ENCODE measurements at places on chromosomes 2 and 18.
A peak's percentile ranks its signal among the peaks of the same experiment; 100 is the strongest.

DNA sequence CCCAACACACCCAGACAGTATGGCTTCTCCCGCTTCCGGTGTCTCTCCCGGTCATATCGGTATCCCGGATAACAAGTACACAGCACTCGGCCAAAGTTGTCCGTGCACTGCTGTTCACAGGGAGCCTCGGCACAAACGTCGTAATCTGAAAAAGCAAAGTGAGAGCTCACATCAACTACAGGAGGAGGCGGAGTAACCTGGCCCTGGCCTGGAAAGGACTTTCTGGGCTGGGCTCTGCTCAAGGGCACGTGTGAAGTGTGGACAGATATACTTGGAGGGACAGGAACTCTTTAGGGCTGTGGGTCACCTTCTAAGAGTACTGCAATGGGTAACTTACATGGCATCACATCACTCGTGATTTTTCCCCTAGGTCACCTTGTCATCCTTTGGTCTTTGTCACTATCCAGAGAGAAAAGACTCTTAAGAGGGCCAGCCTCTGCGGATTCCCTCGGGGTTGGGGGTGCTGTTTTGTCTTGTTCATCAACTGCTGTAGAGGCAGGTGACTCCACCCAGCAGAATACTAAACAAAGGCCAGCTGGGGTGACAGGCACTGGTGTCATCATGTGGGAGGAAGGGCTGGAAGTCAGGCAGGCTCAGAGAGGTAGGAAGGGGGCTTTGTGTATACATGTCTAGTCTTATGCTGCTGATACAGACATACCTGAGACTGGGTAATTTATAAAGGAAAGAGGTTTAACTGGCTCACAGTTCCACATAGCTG lies 110.6 kb upstream of the LMAN1 start:
- no peak for DNase-seq

- no peak for DNase-seq
Measured at GRCh38 chr18:49460976-49461601, 644 bp upstream of the DYM start.

GRCh38 chr2:208092093-208092832 lies 32.1 kb downstream of the CRYGD start:
- no peak for DNase-seq

- DNase-seq = no peak
Measured at GRCh38 chr2:86039963-86040655, 65.6 kb downstream of the POLR1A start.

GRCh38 chr2:204899983-204900382 lies 354.7 kb downstream of the PARD3B start:
- no peak for DNase-seq

DNA sequence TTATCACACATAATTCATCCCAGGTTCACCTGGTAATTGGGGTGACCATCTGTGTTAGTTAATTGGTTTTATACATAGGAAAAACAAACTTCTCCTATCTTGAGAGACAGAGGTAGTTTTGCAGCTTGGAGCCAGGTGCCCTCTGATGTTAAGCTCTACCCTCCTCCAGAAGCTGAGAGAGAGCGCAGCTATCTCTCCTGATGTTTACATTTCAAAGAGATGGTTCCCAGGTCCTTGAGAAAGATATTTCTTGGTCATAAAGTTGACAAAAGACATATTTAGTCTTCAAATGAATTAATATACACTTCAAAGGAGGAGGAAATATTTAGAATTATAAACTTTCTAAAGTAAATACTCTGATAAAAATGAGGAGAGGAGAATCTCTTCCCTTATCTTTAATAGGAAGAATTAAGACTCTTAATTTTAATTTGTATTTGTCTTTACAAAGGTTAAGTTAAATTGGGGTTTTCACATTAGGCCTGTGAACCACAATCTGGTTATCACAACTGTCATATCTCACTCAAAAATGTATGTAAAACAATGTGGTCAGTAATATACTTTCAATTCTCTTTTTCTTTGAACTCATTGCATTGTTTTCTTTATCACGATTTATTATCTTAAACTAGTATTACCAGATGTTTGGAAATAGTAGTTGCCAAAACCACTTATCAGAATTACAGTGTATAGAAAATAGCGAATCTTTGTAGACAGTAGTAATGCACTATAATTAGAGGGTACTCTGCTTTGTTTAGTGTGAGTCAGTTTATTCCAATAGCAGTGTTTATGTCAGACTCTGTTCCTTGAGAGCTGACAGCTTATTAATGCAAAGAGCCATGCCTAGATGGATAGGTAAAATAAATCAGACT lies 26.8 kb downstream of the SERPINB4 start:
- DNase-seq = no peak

- no peak for DNase-seq
Measured at GRCh38 chr18:66419400-66419799, 184.5 kb downstream of the CDH19 start.

DNA sequence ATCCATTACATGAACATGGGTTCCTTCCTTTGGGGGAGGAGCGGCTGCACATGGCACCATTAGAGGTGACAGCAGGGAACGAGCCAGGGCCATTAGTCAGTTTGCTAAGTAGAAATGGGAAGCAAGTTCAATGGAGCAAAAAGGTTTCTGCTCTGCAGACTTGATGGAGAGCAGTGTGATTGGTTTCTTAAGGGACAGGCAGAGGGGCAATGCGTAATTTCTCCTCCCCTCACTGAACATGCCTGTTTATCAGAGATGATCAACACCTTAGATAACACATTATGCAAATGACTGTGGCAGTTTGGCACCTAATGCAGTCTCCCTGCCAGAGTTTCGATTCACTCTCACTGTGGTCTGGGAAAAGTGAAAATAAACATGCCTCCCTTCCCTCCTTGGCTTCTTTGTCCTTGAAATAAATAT lies 414.5 kb downstream of the STK39 start:
- no peak for DNase-seq

GRCh38 chr2:220300806-220301205 lies 673.4 kb downstream of the SLC4A3 start:
- DNase-seq = no peak

DNA sequence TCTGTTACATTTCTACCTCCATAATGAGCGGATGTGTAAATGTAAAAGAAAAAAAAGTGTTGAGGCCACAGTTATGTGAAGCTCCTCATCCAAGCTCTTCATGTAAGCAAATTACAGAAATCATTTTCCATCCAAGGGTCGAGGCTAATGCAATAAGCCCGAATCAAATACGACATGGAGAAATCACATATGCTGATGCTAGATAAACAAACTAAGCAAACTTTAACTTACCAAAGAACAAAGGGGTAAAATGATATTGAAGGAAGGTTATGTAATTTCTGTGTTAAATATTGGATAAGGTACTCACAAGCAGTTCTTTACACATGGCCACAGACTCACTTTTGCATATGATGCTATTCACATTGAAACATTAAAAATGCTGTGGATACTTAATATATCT lies 310.2 kb upstream of the ID2 start:
- DNase-seq = no peak

DNA sequence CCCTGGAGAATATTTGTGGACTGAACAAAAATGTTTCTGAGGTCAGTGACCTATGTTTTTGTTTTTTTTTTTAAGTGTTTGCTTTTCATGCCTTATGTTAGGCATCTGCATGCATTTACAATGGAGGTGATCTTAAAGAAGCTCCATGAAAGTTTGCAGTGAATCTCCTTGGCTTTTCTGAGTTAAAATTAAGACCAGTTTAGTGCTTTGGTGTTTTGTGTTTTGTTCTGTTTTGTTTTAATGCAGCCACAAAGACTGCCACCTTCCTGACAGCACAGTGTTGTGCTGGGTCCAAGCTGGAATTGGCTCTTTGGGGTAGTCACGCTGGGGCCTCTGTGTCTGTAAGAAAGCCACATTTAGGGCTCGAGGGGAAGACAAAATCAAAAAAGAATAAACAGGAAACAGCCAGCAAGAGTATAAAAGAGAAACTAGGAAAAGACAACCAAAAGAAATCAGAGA lies 396.2 kb downstream of the ARHGAP15 start:
- DNase-seq = no peak

- DNase-seq = no peak
Measured at GRCh38 chr2:24875272-24875671, 44.8 kb downstream of the ADCY3 start.

DNA sequence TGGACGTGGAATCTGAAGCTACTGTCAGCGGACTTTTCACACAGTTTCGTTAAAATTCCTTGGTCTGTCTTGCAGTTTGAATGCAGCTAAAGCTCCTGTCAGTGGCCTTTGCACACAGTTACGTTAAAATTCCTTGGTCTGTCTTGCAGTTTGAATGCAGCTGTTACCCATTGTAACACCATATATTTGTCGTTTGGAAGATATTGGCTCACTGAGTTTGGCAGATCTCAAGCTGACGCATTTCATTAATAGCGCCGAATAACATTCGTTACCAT lies 1.0 kb downstream of the LIMS1 start:
- DNase-seq = no peak

- no peak for DNase-seq
Measured at GRCh38 chr2:201639205-201639604, 4.1 kb downstream of the TMEM237 start.

DNA sequence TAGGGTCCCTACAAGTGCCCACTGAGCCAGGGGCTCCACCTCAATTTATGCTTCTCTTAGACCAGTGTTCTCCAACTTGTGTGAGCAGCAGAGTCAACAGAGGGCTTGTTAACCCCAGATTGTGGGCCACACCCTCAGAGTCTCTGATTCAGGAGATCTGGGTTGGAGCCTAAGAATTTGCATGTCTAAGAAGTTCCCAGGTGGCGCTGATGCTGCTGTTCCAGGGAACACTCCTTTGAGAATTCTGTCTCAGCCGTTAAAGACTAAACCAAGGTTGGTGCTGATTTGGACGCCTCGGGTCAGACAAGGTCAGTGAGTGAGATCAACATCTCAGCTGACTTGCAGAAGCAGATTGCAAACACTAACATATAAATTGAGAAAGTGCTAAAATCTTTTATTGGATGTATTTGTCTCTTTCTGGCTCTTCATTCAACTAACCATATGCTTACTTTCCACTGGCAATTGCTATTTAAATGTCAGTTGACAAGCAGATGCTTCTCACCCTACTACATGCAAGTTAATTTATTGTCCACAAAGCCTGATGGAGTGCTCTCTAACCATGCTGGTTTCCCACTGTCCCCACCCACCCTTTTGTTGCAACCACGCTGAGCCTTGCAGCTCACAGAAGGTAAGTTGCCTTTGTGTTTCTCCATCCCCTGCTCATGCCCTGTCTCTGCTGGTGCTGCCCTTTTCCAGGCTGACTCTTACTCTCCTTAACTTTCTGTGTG lies 31.5 kb downstream of the LYPD1 start:
- DNase-seq = no peak

- DNase-seq = peak; percentile 80
Measured at GRCh38 chr2:223725494-223725893, 111.9 kb downstream of the AP1S3 start.

DNA sequence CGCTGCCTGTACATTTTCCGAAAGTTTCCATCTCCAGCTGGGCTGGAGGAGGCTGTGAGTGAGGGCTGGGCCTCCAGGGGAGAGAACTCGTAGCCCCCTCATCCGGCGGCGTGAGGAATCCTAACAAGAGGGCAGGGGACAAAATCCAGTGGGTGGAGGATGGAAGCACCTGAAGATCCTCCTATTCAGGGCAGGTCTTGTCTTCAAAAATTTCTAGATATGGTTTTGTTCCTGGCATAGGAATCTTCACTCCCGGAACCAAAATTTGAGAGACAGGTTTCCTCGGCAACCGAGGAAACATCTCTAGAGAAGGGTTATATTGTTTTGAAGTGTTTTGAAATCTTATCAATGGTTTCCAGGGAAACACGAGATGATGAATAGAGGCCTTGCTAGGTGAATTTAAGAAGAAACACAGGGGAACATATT lies 136.7 kb downstream of the SH3BP4 start:
- peak; percentile 22 for DNase-seq

- no peak for DNase-seq
Measured at GRCh38 chr2:51165534-51166260, 133.8 kb upstream of the NRXN1 start.

DNA sequence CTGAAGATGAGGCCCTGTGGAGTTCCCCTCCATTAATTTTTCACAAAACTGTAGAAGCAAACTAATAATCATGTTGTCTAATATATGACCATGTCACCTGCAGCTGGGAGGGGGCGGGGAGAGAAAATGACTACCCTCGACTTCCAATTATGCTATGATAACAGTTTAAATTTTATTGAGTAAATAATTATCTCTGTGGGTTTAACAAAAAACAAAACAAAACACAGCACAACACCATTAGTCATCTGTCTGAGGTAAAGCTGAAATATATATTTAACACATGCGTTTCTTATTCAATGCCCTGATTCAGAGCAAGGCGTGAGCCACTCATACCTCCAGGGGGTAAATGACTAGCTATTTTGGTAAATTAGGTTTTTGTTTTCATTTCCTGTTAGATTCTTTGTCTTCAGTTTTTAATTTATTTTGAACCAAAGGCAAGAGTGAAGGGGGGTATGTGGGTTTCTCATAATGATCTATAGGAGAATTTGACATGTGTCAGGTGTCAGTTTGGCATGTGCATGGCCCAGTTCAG lies 77.4 kb upstream of the ZCCHC2 start:
- DNase-seq = no peak

DNA sequence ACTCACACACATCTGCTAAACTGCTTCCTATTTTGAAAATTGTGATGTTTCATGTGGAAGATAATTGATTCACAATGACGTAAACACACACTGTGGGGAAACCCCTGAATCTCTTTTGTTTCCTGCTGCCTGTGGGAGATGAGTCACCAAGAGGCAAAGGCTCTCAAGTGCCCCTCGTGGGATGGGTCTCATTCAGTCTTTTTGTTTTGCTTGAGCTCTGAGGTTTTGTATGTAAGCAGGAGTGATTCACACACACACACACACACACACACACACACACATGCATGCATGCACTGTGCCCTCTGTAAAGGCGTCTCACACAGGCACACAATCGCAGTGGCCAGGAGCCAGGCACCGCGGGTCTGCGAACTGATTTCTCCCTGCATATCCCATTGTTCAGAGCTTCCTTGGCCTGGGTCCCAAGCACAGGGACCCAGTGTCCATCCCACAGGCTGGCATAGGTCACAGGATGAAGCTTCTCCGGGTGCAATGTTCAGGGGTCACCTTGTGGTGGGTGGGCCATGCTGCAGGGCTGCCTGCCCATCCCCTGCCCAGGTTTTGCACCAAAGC lies 12.1 kb upstream of the ARHGEF4 start:
- no peak for DNase-seq

- DNase-seq = no peak
Measured at GRCh38 chr2:219998107-219998506, 370.7 kb downstream of the SLC4A3 start.

- DNase-seq = no peak
Measured at GRCh38 chr2:237692601-237693290, 65.4 kb downstream of the LRRFIP1 start.
